GOT3 (cell line): ENCODE measurements at places on chromosomes 1 and 21.
A peak's percentile ranks its signal among the peaks of the same experiment; 100 is the strongest.

GRCh38 chr21:33036430-33037162 lies 10.9 kb downstream of the OLIG2 start:
- no peak for DNase-seq

DNA sequence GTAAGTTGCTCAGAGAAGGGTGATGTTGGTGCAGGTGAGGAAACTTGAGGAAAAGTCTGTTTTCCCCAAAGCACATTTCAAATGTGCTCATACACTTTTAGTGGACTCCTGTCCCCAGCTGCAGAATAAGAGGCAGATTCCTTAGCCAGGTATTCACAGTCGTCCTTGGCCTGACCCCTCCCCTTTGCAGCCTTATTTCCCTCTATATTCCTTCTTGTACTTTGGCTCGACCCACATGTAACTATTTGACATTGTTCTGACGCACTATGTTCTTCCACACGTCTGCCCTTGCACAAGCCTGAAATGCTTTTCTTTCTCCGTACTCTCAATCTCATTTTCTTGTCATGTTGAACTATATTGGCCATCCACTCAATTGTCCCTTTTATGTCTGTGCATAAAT lies 498.4 kb upstream of the USP24 start:
- DNase-seq, result no peak

DNA sequence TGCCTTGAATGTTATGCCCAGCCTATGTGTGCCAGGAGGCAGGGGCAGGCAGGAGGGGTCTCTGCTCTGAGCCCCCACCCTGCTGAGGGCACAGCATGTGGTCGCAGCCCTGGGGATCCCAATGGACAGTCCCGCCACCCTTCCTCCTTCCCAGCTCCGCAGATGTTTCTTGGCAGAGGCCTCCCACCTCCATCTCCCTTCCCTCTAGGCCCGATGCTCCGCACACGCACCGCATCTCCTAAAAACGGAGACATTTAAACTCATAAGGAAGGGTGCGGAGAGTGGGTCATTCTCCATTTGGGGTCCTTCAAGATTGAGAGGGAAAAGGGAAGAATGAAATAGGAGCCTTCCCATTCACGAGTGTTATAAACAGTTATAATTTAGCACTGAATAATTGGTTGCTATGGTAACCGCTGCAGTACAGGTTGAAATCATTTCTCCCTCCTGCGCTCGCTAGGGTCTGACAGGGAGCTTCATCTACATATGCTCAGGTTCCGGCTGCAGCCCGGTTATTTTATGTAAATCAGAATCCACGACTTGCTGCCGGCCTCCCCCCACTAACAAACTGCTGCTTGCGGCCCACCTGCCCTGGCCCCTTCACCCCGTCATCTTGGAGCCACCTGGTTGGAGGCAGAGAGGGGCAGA lies 16.0 kb downstream of the CHD5 start:
- no peak for DNase-seq

DNA sequence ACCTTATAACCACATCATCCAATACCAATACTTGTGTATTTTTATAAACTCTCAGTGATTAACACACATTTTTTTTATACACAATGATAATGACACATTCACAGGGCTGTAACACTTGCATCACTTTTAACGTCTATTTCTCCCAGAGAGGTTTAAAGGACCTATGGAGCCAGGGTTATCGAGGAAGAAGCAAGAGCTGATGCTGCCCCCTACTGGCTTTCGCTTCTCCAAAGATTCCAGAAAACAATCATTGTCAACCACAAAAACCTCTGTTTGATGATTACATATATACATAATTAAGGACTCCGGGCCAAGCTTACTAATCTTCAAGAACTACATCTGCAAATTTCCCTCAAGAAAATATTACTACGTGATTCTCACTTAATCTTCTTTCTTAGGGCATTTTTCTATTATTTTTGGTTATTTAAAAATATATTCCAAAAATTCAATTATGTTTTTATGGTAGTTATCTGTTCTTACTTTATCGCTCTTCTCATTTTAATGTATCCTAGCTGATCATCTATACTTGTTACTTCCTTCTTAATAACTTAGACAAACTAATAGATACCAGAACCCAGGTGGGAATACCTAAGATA lies 214.5 kb downstream of the VAV3 start:
- no peak for DNase-seq

GRCh38 chr1:97144527-97144926 lies 422.9 kb downstream of the PTBP2 start:
- DNase-seq, result no peak

- DNase-seq, result no peak
These were observed 216.0 kb upstream of the NFIA start for GRCh38 chr1:60866226-60866900.

DNA sequence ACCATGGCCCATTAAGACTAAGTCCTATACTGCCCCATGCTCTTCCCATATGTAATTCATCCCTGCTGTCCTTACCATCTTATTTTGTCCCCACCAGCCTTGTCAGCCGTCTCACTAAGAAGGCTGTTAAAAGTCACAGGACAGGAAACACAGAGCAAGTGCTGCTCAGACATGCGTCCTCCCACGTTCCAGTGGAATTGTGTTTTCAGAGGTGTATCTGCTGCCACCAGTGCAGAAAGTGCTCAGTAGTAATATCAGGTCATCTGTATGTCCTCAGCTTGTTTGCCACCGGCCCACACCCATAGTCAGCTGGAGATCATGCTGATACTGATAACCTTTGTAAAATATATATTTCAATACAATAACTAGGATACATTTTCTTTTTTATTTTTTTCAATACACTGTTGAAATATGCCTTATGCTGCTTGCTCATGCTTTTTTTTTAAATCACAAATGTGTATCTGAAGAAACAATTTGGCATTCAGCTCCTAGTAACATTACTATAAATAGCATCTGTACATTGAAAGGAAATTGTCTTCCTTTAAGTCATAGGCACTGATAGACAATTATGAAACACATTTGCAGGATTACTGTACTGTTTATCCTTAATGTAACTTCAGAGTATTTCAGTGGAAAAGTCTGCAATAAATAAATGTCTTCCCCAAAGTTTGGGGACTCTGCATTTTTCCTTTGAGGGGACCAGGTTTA lies 156.9 kb downstream of the EDEM3 start:
- no peak for DNase-seq

DNA sequence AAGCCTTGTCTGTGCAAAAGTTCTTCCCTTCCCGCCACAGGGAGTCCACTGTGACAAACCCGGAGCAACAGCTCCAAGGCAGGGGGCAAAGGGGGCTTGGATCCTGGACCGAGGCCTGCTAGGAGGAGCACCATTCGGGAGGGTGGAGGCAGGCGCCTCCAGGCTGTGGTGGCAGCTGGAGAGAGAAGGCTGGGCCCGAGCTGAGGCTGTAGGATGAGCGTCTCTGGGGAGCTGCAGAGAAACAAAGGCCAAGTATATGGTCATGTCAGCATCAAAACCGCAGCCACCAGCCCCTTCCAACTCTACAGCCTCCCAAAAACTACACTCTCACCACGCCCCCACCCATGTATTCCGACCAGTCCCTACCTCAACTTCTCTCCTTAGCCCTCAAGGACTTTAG lies 579 bp downstream of the SH3BP5L start:
- DNase-seq, result no peak

DNA sequence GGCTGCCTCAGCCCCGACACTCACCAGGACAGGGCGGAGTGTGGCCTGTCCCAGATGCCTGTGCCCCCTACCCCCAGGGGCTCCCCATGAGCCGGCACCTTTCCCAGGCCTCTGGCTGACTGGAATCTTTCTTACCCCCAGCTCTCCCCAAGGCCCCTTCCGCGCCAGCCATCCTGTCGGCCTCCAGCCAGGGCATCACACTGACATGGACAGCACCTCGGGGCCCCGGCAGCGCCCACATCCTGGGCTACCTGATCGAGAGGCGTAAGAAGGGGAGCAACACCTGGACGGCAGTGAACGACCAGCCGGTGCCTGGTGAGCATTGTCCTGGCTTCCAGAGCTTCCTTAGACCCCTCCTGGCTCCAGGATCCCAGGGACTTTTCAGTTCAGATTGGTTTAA lies 26.5 kb downstream of the IGFN1 start:
- DNase-seq, result no peak

- peak; percentile 22 for DNase-seq
These were observed 15.3 kb downstream of the SEMA6C start for GRCh38 chr1:151130987-151131586.

GRCh38 chr1:207020709-207021107 lies 11.8 kb downstream of the C1orf116 start:
- DNase-seq, result no peak

DNA sequence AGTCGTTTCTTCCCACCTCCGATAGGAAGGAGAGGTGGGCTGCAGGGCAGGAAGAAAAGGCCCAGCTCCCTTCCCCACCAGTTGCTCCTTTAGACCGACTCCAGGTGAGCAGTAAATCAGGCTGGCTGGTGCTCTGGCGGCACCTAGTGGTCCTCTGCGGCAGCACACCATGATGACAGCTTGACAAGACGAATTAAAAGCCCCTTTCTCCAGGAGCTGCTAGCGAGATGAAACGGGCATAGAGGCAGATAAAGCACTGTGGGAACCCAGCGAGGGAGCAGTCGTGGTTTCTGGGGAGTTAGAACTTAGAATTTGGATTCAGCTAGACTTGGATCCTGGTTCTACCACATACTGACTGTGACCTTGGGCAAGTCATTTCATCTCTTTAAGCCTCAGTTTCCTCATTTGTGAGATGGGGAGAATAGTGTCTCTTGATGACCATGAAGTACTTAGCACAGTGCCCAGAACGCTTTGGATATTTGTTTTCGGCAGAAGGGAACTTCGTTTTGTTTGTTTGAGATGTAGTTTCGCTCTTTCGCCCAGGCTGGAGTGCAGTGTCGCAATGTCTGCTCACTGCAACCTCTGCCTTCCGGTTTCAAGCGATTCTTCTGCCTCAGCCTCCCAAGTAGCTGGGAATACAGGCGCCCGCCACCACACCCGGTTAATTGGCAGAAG lies 21.8 kb upstream of the COL9A2 start:
- DNase-seq, result peak; percentile 51

- DNase-seq, result no peak
These were observed 27.8 kb downstream of the IGFN1 start for GRCh38 chr1:201218409-201218808.
